ENCODE measurements at places on chromosomes 13 and 19. TPM values are rescaled to one million over a fixed set of nuclear protein-coding genes. Genes with fewer than 3 reads are reported as not detected.

- DNase-seq: no peak
Observed at GRCh38 chr19:3183721-3184641, 1.7 kb upstream of the NCLN start.

Gene PSG6
- total RNA-seq: not detected

DNA sequence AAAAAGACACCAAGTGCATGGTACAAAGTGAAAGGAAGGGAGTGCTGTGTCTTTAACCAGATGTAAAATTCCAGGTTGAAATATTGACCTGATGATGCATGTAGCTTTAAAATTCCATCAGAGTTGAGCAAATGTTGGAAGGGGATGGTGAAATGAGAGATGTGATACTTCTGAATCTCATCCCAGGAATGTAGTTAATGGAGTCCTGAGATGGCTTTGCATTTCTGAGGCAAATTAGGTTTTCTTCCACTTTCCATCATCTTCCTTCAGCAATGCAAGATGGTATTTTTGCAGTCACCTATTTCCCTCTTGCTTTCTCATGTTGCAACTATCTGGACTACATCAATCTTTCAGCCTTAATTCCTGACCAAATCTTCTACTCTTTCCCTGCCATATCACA lies 194.1 kb upstream of the MIR17HG start:
- no peak for DNase-seq

GRCh38 chr19:6099599-6099998 lies 10.7 kb downstream of the RFX2 start:
- no peak for DNase-seq

GRCh38 chr13:22114630-22115311 lies 443.9 kb downstream of the FGF9 start:
- DNase-seq: no peak

- no peak for DNase-seq
Observed at GRCh38 chr19:11400798-11401197, 16.7 kb upstream of the EPOR start.

DNA sequence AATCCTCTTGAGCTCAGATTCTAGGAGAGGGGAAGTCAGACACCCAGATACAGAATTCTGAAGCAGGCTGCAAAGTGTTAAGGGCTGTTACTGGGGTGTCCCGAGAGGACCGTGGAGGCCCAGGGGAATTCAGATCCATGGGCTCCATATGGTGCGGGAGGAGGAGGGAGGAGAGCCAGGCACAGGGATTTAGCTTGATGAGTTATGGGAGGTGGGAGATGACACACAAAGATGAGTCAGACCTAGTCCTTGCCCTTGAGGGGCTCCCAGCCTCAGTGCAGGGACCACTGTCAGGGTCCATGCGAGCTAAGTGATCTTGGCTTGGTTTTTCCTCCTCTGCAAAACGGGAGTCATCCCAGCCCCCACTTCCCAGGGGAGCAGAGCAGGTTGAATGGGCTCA lies 14.4 kb upstream of the GIPR start:
- DNase-seq: no peak

Gene SCN1B
- 9.8 TPM for total RNA-seq

Gene PSG3
- not detected for total RNA-seq
